ENCODE measurements at places on chromosomes 4 and X.

GRCh38 chr4:119783189-119783983 is 154.8 kb upstream of the PDE5A start:
- DNase-seq, result no peak

GRCh38 chr4:158863296-158863695 is 94.5 kb downstream of the FNIP2 start:
- DNase-seq, result no peak

DNA sequence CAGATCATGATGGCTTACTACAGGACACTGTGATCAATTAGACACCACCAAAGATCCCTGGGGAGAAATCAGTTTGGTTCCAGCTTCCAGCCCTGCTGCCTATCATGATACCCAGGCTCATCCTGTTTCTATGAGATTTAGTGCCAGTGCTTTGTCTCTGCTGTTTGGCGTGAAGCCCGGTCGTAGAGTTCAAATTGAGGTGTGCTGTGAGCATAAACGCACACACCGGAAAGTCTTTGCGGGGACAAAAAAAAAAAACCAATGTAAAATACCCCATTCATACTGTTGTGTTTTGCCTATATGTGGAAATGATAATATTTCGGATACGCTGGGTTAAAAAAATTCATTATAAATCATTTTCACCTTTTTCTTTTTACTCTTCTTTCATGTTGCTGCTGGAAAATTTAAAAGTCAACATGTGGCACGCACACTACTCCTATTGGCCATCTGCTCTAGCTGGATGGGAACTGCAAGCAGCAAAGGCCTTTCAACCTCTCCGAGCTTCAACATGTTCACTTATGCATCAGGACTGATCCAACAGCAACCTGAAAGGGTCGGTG is 607 bp upstream of the DKC1 start:
- no peak for DNase-seq

DNA sequence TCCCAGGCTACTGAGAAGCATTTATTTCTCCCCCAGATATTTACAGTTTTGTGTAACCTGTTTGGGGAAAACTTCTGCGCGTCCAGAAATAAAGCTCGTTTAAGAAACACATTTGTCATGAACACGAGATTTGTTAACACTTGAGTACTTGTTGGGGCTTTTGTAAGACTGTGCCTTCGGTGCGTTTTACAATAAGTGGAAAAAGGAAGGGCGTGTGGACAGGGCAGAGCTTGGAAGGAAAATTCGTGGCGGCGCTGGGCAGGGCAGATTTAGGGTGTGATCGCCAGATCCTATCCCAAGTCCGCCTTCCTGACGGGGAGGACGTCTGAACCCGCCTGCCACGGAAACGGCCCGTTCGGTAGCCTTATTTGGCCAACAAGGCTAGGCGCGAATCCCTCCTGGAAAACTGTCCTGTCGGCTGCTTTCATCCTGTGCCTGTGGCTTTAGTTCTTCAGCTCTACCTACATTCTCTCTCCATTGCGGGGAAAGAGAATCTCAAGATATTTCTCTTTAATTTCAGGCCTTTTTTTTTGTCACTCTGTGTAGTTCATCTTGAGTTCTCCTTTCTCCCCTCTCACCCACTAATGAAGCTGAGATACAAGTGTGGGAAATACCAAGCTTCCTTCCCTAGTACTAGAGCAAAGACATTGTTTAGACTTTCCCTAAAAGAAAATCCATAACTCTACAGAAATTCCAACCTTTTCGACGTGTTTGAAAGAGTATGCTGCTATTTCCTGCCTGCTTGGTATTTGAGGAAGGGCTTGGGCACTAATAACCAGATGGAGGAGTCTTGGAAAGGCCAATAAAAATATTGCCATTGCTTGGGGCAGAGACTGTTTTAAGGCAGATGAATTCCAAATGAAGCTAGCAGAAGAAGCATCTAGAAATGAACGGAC is 982 bp downstream of the PDLIM5 start:
- no peak for DNase-seq

GRCh38 chrX:119107206-119107605 is 20.4 kb downstream of the KIAA1210 start:
- no peak for DNase-seq

DNA sequence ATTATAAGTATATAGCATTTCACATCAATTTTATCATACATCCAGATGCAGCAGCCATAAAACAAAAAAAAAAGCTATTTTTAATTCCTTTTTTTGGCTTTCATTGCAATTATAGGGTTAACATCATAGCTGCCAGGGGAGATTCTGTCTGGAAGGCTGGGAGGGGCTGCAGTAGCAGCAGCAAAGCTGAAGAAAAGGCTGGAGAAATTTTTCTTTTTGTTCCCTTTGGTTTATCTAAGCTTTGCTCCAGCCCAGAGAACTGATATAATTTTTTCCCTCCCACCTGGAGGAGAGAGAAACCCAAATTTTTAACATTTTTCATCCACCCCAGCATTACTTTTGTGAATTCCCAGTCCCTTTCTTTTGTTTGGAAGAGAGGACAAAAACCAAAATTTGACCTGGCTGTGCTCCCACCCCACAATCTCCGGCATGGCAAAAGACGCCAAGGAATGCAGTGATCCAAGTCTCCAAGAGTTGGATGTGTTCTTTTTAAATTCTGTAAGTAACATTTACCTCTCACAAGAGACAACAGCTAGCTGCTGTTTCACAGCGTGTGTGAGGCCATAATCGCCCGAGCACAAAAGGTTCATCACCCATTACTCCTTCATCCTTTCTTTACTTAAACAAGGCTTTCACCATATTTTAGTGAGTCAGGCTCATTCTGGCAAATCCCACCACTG is 25.1 kb upstream of the FAM156A start:
- no peak for DNase-seq

DNA sequence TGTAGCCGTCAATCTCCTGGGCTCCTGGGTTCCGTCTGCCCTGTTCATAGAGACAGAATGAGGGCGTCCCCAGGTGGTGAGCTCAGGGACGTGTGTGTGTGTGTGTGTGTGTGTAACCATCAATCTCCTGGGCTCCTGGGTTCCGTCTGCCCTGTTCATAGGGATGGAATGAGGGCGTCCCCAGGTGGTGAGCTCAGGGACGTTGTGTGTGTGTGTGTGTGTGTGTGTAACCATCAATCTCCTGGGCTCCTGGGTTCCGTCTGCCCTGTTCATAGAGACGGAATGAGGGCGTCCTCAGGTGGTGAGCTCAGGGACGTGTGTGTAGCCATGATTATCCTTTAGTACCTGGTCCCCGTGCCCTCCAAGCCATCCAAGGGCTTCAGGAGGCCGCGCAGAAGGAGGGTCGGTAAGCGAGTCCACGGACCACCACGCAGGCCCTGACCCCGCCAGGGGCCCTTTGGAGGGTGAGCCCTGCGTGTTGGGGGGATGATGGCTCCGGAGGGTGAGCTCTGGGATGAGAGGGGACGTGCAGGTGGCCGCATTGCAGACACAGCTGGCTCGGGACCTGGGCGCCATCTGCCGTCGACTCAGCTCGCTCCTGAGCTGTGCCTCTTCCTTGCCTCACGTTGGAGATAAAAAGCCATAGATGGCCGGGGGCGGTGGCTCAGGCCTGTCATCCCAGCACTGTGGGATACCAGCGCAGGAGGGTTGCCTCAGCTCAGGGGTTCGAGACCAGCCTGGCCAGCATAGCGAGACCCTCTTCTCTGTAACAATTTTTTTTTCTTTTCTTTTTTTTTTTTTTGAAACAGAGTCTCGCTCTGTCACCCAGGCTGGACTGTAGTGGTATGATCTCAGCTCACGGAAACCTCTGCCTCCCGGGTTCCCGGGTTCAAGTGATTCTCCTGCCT is 5.4 kb upstream of the GTPBP6 start:
- no peak for DNase-seq

DNA sequence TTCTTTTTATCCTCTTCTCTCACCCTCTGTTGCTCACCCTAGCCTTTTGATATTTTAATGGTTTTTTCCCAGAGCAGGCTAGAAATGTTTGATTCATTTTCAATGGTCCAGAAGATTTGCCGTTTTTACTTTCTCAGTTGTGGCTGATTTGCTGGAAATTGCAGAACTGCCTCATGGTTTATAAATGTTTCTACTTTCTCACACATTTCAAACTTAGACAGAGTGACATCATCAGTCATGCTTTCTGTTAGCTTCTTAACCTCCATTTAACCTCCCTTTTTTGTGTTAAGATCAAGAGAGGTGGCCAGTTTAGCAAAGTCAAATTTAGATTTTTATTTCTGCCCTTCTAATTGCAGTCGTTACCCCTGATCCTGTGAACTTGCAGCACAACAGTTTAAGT is 8.7 kb downstream of the RXFP1 start:
- no peak for DNase-seq

- DNase-seq, result no peak
Measured at GRCh38 chrX:39453889-39454621, 643.7 kb downstream of the BCOR start.

DNA sequence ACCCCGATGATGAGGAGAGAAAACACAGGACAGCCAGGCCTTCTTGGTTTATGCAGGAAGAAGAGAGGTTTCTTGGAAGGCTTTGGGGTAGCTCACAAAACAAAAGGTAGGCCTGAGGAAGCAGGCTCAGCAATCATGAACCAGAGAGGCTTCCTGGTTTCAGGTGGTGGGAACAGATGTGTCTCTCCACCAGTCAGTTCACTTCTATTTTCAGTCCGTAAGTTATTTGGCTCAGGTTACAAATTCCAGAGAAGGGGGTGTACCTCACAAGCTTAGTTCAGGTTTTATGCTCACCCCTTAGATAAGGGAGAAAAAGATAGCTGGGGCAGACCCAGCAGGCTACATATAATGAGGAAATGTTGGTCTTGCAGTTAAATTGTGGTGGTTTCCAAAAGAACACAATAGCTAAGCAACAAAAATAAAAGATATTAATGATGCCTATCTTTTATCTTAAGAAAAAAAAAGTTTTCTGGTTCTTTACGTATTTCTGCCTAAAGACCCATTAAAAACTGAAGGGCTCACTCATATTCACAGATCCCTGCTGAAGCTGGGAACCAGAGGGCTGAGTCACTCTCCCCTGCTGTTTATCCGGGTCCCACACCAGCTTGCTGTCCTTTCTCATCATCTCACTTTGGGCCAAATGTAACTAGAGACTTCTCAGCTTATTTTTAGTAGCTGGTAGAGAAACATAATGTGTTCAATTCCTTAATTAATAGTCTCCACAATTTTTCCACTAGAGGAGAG is 177.0 kb downstream of the CAMK2D start:
- DNase-seq, result no peak

- no peak for DNase-seq
Measured at GRCh38 chr4:7753271-7753670, 186.4 kb downstream of the AFAP1 start.

DNA sequence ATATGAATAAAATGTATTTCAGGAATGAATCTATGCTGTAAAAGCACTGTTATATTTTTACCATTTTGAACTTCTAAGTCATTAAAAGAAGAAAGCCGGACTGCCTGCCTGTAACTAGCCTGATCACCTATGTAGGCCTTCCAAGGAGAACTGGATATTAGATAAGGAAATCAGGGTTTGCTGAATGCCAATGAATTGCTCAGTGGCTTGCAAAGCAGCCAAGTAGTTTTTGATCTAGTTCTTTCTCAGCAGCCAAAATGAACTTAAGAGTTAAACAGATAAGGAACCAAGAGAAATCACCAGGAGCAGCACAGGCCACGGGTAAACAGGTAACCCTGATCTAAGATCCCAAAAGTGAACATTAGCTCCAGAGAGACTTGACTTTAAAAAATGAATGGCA is 3.3 kb downstream of the ANXA5 start:
- DNase-seq, result no peak

DNA sequence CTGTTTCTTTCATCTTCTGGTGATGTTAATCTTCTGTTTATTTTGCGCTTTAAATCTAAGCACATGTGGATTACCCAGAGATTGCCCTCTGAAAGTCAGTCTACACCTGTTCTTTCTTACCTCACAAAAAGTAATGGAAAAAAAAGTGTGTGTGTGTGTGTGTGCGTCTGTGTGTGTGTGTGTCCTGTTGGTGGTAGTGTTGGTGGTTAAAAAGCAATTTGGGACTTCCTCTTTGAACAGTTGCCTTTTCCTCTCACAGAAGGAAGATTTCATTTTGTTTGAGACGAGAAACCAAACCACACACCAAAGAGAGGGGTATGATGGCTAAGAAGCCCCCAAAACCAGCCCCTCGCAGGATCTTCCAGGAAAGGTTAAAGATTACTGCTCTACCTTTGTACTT is at the start of gene STAP1:
STAP1 (plus strand) TSS at position 235 of the 400 bp plus-strand sequence; CDS start at position 318, 83 bp downstream.
- no peak for DNase-seq

DNA sequence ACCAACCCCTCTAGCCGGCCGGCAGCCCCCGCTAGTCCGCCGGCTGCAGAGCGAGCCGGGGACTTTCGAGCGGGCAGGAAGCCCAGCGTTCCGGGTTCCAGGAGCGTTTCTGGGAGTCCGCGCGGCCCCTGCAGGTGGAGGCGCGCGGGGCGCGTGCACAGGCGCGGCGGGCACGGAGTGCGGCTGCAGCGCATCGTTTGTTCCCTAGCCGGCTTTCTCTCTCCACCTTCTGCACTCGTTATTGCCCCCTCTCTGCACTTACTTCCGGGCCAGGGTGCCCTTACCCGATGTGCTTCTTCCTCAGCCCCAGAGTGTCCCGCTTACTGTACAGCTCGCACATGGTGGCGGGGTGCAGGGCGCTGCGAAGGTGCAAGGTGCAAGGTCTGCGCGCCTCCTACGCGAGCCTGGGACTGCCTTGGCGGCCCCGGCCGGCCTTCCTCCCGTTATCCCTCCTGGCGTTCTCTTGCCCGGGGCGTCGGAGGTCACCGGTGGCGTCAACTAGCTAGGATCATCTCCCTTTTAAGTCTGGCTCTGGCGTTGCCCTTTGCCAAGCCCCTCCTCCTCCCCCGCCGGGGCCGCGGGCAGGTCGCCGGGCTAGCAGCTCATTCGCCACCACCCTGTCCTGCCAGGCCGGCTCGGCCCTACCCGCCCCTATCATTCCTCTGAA is at the start of gene ETNPPL:
ETNPPL (minus strand) TSS at position 495 of the 667 bp plus-strand sequence; CDS start at position 340, 155 bp downstream.
- no peak for DNase-seq

- no peak for DNase-seq
Measured at GRCh38 chr4:140875746-140876452, 119.7 kb upstream of the TBC1D9 start.

GRCh38 chr4:93267747-93268146 is 560.8 kb upstream of the ATOH1 start:
- DNase-seq, result no peak

DNA sequence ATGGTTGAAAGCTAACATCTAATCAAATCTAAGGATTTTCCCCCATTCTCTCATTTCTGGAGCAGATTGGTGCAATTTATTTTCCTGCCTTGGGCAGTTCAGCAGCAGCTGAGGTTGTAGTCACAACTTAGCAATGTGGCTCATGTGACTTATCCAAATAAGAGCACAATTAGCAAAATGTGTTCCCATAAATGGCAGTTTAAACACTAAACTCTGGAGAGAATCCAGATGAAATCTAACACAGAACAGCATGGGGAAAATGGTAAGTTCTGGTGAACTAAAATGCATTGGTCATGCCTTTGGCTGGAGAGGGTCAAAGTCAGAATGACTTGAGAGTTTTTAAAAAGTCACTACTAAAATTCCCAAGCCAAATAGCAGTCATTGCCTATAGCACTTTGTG is 422.6 kb upstream of the DIPK2B start:
- DNase-seq, result no peak
